Activated T-helper 17 cell treated with anti-CD3 and anti-CD28 coated beads, Interleukin-2, amount 50 U/mL, for 72 hours (primary cell): ENCODE measurements at places on chromosomes 7 and 10. TPM values are rescaled to one million over a fixed set of nuclear protein-coding genes. Genes with fewer than 3 reads are reported as not detected.

DNA sequence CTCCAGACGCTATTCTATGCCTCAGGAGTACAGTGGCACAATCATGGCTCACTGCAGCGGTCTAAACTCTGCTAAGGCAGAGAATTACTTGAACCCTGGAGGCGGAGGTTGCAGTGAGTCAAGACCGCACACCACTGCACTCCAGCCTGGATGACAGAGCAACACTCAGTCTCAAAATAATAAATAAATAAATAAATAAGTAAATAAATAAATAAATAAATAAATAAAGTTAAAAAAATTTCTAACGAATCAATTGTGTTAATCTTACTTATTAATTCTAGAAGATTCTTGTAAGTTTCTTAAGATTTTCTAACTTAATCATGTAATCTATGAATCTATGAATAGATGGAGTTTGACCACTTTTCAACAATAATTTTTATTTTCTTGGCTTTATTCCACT, 621.4 kb upstream of the POT1 start:
- no peak for ATAC-seq

DNA sequence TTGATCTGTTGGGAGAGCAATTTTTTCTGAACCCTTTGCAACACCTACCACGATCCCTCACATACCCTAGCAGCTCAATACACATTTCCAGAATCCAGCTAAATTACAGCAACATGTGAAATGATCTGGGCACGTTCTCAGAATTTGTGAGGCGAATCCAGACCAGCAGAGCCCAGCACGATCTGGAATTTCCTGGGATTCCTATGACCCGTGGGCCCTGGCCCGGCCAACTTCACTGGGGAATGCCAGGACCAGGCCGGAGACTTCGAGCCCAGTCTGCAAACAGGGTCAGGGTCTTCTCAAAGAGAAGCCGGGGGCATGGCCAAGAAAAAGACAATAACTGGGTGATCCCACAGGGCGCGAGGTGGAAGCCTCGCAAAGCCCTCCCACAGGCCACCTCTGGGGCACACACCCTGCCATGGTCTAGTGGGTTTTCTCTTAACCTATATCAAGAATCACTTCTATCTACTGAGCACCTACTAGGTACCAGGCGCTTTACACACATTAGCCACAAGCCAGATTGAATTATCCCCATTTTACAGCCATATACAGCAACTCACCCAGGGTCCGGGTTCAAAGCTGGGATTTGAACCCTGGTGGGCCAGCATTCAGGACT, 33.8 kb downstream of the FAM53B start:
- no peak for ATAC-seq

GRCh38 chr7:74567318-74567668, 90.2 kb upstream of the GTF2I start:
- no peak for ATAC-seq

DNA sequence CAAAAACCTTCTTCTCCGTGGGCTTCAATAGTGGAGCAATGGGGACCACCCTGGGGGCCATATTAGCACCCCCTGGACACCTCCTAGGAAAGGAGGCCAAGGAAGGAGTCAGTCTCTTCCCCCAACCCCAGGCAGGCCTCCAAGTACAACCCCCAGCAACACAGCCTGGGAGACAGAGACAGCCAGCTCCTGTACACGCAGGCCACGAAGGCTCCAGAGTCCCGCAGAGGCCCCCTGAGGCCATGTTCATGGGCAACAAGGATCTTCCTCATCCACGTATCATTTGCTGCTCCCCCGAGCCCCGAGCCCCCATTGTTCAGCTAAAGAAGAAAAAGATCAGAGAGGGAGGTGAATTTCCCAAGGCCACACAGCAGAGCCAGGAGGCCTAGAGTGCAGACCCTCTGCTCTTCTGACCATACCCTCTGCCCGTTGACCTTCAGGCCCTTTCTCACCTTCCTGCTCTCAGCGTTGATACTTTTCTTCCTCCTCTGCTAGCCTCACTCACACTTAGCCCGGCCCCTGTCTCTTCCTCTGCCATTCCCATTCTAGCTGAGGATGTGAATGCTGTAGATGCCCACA, 35.9 kb upstream of the MYL10 start:
- no peak for ATAC-seq

- peak; percentile 40 for ATAC-seq
Observed at GRCh38 chr10:22713853-22714478, 412 bp downstream of the PIP4K2A start.

HMX2 gene
- total RNA-seq: 0.19 TPM

AGBL3 gene
- total RNA-seq: 1.8 TPM

TAS2R39 gene
- total RNA-seq: not detected

EBF3 gene
- not detected for total RNA-seq

PLXDC2 gene
- total RNA-seq: not detected

ZNF365 gene
- 0.15 TPM for total RNA-seq

- peak; percentile 36 for ATAC-seq
Observed at GRCh38 chr10:100970076-100970913, 991 bp downstream of the SEMA4G start.

DNA sequence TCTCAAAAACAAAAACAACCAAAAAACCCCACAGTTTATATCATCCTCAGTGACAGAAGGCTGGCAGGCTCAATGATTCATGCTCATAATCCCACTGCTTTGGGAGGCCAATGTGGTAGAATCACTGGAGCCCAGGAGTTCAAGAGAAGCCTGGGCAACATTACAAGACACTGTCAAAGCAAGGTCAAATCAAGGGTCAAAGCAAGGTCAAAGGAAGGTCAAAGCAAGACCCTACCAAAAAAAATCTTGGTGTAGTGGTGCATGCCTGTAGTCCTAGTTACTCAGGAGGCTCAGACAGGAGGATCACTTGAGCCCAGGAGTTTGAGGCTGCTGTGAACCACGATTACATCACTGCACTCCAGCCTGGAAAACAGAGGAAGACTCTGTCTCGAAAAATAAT, 14.2 kb upstream of the NPC1L1 start:
- ATAC-seq: no peak

NSMCE4A gene
- 49.7 TPM for total RNA-seq

DNA sequence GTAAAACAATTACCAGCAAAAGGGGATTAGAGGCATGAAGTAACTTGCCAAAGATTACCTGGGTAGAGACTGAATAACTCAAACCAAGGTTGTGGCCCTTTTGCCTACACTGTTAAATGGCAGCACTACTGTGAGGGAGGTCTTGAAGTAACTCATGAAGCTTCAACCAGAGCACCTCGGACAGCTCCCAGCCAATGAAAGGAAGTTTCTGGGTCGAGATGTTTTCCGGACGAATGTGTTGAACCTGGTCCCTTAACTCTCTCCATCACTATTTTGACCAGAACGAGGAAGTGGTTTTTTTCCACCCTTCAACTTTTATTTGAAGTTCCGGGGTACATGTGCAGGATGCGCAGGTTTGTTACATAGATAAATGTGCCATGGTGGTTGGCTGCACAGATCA, 133.6 kb upstream of the PRKCQ start:
- no peak for ATAC-seq

GRCh38 chr10:30752481-30752881, 122.9 kb upstream of the LYZL2 start:
- no peak for ATAC-seq

GRCh38 chr10:28533571-28534304, 820 bp downstream of the WAC start:
- ATAC-seq: peak; percentile 29

DNA sequence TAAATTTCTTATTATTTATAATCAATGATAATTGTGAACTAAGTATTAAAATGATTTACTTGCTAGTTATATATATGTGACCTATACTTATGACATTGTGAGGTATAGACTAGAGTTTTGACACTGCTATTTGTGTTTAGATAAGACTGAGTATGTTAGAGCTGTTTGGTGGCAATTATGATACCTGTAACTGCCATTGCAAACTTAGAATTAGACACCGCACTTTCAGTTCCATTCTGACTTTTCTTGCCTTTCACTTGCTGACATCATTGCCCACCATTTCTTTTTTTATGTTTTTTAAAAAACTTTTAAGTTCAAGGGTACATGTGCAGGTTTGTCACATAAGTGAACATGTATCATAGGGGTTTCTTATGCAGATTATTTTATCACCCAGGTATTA, 214.5 kb downstream of the MBL2 start:
- no peak for ATAC-seq

- no peak for ATAC-seq
Observed at GRCh38 chr7:113281223-113281622, 162.9 kb upstream of the SMIM30 start.

DNA sequence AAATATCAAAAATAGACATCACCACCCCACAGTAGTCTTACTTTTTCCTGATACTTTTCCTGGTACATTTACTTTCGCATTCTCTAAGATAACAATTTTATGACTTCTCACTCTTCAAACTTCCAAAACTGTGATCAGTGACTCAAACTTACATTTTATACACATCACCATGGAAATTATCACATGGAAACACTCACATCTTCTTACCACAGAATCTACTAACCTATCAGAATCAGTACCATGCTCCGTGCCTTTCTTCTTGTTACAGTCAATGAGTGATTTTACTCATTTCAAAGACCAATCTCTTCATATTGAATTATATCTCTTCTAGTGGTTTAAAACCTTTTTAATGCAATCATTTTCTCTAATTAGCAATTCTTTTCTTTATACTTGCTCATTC, 120.3 kb downstream of the PTEN start:
- ATAC-seq: no peak

DCLRE1A gene
- 13.5 TPM for total RNA-seq

- ATAC-seq: peak; percentile 98
Observed at GRCh38 chr10:22379059-22379458, 33.8 kb downstream of the SPAG6 start.

WNT8B gene
- 0.16 TPM for total RNA-seq

DNA sequence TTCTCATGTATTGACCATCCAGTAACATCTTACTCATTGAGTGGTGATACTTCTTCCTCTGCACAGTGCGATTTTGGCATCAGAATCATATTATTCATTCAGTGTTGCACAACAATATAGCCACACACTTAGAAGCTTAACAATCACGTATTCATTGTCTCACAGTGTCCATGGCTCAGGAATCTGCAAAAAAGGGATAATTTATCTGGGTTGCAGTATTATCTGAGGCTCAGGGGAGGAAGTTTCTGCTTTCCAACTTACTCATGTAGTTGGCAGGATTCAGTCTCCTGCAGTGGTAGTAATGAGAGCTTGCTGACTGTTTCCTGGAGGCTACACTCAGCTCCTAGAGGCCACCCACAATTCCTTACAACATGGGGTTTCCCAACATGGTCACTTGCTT, 803.6 kb downstream of the SORCS1 start:
- ATAC-seq: no peak

DNA sequence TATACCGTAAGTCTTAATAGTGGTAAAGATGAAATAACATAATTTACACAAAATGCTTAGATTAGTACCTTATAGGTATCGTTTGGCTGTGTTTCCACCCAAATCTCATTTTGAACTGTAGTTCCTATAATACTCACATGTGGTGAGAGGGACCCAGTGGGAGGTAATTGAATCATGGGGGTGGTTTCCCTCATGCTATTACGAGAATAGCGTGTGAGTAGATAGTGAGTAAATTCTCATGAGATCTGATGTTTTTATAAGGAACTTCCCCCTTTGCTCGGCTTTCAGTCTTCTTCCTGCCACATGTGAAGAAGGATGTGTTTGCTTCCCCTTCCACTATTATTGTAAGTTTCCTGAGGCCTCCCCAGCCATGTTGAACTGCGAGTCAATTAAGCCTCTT, 426.3 kb upstream of the POT1 start:
- no peak for ATAC-seq

DNA sequence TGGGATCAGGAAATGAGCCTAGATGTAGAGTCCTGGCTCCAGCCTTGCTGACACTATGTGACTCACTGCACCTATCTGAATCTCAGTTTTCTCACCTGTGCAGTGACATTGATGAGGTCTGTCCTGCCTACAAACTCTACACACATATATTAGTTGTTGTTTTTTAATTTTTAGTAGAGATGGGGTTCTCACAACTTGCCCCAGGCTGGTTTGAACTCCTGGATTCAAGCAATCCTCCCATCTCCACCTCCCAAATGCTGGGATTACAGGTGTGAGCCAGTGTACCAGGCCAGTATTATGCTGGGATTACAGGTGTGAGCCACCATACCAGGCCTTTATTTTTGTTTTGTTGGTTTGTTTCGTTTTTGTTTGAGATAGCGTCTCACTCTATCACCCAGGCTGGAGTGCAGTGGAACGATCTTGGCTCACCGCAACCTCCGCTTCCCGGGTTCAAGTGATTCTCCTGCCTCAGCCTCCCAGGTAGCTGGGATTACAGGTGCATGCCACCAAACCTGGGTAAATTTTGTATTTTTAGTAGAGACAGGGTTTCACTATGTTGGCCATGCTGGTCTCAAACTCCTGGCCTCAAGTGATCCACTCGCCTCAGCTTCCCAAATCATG, 11.8 kb upstream of the DDIT4 start:
- ATAC-seq: peak; percentile 54
